Ovary (tissue), 10 donors: ENCODE measurements at places on chromosomes 16 and 17.

DNA sequence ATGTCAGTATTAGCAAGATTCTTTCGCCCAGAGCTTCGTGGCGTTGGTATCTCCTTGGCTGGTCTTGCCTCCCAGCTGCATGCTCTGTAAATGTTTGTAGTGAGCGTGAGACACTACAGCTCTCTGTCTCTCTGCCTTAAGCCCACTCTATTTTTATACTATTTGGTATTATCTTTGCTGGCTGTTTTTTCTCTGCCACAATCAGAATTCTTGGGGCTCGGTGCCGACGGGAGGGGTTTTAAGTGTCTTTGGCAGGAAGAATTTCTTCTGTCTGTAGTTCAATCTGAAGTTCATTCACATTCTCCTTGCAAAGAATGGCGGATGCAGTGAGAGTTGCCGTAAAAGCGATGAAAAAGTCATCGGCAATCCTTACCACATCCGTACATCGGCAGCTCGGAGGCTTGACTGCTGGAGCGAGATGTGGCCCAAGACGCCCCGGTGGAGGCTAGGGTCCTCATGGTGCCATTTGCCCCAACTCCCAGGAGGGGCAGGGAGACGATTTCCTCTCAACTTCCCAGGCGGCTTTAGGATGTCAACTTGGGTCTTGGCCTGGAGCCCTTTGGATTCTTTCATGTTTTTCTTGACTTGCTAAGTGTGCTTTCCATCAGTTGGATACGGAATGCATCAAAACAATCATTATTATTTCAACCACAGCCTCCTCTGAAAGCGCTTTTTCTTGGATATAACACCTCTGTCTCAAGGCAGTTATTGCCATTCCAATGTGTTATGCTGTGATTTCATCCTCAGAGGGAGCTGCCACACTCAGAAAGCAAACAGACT, 132.3 kb upstream of the SDK2 start:
- no peak for DNase-seq

DNA sequence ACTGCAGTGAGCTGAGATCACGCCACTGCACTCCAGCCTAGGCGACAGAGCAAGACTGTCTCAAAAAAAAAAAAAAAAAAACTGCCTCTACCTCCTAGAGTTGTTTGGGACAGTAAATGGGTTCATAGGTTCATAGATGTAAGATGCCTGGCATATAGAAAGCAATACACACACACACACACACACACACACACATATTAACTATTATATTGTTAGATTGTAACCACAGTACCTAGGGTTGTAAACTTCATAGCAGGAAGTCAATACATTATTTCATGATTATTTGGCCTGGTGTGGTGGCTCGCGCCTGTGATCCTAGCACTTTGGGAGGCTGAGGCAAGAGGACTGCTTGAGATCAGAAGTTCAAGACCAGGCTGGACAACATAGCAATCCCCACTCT, 5.8 kb downstream of the XPO6 start:
- DNase-seq: no peak

GRCh38 chr16:80806927-80807340, 2.5 kb upstream of the CDYL2 start:
- no peak for DNase-seq

DNA sequence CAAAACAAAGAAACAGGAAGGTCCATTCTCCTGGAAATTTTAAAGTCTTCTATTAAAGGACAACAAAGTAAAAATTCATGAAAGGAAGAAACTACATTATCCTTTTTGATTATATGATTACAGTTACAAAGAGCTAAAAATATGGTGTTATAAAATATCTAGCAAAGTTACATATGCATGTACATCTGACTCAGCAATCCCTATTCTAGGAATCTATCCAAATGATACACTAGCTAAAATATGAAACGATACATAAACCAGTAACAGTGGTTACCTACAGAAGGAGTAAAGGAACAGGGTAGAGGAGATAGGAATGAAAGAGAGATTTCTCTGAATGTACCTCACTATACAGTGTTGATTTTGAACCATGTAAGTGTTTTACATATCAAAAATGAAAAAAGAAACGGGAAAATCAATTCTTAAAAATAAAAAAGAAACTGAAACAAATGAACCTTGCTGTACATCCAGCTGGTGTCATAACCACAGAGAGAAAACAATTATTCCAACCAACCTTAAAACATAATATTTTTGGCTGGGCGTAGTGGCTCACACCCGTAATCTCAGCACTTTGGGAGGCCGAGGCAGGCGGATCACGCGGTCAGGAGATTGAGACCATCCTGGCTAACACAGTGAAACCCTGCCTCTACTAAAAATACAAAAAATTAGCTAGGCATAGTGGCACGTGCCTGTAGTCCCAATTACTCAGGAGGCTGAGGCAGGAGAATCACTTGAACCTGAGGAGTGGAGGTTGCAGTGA, 41.4 kb downstream of the HYDIN start:
- DNase-seq: no peak
